NCI-H82 (cell line): ENCODE measurements at places on chromosomes 16 and 17.

GRCh38 chr17:67245694-67246402, 852 bp upstream of the HELZ start:
- DNase-seq = peak; percentile 61

DNA sequence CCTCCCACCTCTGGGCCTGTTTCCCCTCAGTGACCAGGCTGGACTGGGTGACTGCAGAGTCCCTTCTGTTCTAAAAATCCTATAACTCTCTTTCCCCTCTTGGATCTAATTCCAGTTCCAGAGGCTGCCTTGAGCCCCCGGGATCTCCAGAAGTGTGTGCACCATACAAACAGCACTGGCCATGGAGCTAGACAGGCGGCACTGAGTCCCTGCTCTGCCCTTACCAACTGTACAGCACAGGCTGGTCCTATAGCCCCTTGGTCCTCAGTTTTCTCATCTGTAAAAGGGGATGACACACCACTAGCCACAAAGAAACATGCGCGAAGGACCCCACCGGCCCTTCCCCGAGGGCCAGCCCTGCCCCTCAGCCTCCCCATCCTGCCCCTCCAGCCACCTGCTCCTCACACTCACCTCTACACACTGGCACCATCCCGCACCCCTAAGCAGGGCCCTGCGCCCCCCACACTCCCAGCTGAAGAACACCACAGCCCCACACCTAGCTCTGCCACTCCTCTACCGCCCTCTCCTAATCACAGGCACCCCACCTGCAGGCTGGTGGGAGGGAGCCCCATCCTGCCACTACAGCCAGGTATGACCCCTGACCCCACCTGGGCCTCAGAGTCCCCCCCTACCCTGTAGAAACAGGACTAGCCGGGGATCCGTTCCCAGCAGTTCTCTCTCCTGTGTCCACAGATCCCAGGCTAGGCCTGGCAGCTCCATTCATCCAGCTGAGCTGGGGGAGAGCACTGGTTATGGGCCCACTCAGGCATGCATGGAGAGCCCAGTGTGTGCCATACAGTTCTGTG, 913 bp upstream of the KRT16 start:
- no peak for DNase-seq

GRCh38 chr17:43723697-43724359, 34.8 kb downstream of the SOST start:
- no peak for DNase-seq

- DNase-seq = no peak
Measured at GRCh38 chr16:55102531-55102930, 171.9 kb downstream of the IRX5 start.

- DNase-seq = no peak
Measured at GRCh38 chr17:75048249-75048878, 1.3 kb downstream of the KCTD2 start.

DNA sequence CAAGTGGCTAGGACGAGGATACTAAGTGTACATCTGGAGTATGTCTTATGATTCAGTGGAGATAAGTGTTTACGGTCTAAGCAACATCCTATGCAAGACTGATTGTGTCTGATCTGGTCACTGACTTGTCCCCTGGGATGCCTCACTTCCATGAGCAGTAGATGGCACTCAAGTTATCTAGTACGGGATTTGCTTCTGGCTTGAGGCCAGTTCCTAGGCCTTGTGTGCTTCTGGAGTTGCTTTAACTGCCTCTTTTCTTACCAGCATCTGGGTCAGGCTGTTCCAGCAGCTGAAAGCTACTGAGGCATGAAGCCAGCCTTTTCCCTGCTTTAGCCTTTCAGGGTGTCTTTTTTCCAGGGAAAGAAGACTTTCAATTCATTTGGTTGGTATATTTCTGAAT, 23.0 kb downstream of the SUPT6H start:
- peak; percentile 85 for DNase-seq

- DNase-seq = peak; percentile 75
Measured at GRCh38 chr16:4330277-4330874, 14.5 kb downstream of the GLIS2 start.

- DNase-seq = peak; percentile 78
Measured at GRCh38 chr17:73255671-73256181, 6.0 kb downstream of the CPSF4L start.

DNA sequence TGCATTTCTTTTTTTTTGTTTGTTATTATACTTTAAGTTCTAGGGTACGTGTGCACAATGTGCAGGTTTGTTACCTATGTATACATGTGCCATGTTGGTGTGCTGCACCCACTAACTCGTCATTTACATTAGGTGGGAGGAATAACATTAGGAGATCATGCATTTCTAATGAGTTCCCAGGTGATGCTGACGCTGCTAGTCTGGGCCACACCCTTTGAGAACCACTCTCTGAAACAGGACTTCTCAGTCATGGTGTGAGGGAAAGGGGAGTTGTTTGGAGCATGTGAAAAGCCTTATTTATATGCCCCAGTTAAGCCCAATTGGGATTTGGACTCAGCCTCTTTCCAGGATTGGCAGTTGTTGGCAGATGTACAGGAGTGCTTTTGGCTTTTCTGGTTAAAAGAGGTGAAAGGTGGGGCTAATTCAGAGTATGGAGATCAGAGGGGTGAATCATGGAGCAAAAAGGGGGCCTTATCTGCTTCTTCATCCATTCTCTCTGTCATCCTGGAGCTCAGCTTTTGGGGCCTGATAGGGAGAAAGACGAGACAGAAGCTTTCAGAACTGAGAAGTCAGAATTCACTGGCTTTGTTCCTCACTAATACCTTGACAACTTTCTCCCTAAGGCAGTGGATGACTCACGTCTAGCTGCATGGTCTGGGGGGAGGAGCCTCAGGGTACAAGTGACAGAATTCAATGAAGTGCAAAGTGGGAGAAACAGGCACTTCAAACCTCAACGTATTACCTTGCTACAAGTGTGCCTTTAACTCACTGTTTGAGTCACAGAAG, 180.0 kb upstream of the CACNG3 start:
- no peak for DNase-seq

DNA sequence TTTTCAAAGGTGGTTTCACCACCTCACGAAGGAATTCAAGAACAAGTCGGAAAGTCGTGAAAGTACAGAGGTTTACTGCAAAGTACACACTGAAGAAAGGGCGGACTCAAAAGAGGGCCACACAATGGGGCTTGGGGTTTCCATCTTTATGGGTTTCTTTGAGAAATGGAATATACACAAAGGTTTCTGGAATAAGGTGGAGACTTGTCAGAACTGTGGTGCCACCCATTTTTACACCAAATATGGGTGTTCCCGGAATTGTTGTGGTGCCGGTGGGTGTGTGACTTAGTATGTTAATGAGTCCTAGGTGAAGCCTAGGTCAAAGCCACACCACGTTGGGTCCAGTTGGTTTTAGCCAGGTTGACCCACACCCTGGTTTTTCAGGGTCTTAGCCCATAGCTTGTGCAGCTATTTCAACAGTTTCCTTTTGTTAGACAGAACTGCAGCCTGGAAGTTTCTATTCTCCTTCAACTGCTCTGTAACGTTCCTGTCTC, 567 bp upstream of the GCSH start:
- DNase-seq = no peak

- DNase-seq = no peak
Measured at GRCh38 chr17:4887581-4887980, 11.8 kb upstream of the C17orf107 start.

DNA sequence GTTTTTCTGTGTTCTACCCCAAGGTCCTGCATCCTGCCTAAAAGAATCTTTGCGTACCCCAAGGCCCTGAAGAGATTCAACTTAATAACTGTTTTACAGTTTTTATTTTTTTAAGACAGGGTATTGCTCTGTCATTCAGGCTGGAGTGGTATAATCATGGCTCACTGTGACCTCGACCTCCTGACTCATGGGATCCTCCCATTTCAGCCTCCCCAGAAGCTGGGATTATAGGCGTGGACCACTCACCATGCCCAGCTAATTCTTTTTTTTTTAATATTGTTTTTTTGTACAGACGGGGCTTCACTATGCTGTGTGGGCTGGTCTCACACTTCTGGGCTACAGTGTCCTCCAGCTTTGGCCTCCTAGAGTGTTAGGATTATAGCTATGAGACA, 9.3 kb upstream of the FAAP100 start:
- DNase-seq = no peak

GRCh38 chr16:20871258-20871657, 28.9 kb downstream of the DCUN1D3 start:
- DNase-seq = no peak

DNA sequence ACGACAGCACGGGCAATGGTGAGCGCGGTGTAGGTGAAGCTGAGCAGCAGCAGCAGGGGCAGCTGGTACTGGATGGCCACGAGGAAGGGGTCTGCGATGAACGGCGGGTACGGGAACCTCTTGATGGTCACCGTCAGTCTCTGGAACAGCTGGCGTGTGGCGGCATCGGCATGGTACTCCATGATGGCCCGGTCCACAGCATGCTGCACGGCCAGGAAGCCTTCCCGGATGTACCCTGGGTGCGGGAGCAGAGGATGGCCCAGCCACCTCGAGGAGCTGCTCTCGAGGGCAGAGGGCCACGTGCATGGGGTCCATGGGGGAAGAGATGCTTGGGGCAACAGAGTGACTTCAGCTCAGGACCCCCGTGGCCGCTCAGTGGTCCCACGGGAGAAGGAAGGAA, 20.9 kb downstream of the ABCA3 start:
- DNase-seq = no peak

DNA sequence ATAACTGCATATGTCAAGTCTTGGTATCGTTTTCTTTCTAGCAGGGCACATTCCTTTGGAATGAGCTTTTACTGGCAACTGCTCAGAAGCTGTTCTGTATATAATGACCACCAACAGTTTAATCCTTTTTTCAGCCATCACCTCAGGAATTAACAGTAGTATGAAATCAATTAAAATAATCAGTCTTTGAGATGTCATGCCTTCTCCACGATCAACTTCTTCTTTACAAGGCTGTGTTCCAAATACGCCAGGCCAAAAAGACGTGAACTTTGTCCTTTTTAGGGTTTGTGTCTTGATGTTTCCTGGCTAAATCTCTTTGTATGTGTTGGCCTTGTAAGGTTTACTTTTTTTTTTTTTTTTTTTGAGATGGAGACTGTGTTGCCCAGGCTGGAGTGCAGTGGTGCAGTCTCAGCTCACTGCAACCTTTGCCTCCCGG, 54.9 kb downstream of the ABCC1 start:
- no peak for DNase-seq

- no peak for DNase-seq
Measured at GRCh38 chr16:4640572-4641305, 16.1 kb downstream of the MGRN1 start.

- DNase-seq = peak; percentile 82
Measured at GRCh38 chr17:49494986-49495841, at the start of gene NGFR. Gene NGFR, plus strand, starts transcription at chr17:49495293. Its CDS starts 125 bp downstream, at chr17:49495418.

- DNase-seq = no peak
Measured at GRCh38 chr17:45145035-45145389, 3.3 kb upstream of the HEXIM1 start.

GRCh38 chr16:47143677-47144558, at the start of gene NETO2:
Gene NETO2, minus strand, starts transcription at chr16:47143945. Its CDS starts 333 bp downstream, at chr16:47143612.
- DNase-seq = peak; percentile 74

DNA sequence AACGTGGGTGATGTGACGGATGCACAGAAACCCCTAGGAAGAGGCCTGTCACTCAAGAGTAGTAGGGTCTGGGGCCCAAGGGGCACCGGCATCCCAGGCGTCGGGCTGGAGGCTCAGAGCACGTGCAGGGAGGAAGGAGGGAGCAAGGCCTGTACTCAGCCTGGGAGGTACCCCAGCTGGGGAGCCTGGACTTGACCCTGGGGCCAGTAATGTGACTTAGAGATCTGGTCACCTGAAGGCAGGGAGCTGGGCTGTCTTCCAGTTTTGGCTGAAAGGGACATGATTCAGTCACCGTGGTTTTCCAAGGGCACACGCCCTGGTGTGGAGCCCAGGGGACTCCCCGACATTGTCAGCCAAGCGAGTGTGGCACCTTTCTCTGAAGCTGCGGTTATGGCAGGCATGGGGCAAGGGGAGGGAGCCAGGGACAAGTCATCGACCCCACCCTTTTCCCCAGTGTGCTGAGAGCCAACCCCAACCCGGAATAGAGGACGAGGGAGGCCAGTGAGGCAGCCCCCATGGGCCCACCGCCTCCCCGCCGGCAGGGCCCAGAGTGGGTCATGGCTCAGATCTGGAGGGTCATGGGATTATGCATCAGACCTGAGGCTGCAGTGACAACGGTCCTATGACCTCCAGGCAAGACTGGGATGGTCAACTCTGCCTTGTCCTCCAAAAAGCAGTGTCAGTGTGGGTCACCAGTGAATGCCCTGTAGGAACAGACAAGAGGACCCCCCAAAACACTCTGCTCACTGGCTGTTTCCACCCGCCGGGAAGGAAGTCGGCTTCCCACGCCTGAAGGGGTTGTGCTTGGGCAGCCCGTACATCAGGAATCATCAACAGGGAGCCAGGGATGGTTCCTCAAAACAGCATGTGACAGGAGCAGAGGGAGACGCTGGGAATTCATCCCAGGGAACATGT, 41.9 kb downstream of the MEAK7 start:
- DNase-seq = no peak

GRCh38 chr17:62822080-62822904, 14.2 kb upstream of the MARCHF10 start:
- DNase-seq = no peak

DNA sequence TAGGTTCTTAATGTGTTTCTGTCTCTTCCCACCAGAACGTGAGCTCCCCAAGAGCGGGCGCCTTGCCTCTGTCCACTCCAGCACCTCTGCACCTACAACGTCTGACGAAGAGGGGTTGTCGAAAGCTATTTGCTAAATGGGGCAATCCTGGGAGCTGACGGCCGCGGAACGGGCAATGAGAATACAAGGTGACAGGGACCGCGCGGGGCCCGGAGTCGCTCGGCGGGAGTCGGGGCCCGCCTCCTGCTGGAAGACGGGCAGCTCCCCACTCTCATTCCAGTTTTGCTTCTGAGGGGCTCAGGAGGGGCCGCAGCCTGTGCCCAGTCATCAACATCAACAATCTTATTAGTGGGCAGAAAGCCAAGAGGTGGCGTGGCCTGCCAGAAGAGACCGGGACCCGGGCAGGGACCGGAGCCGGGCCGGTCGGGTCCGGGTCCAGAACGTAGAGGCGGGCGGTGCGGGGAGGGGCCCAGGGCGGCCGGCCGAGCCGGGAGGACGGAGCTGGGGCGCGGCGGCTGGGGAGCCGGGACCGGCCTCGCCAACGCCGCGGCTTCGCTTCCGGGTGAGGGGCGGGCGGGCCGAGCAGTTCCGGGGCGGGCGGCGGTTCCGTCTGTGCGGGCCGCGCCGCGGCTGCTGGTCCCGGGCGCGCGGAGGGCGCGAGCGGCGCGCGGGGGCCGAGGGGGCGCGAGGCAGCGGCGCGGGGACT, at the start of gene MOSMO:
Gene MOSMO, plus strand, starts transcription at position 603 of the 706 bp plus-strand sequence. CDS start 191 bp downstream, outside the sequence.
- DNase-seq = peak; percentile 64

GRCh38 chr16:49521734-49522325, 148.2 kb downstream of the C16orf78 start:
- DNase-seq = no peak
